Left lung (tissue), 14 donors: ENCODE measurements at places on chromosomes 12 and 14.

- no peak overlapping the region for H3K4me3 ChIP-seq
- H3K27ac ChIP-seq: peak overlapping the region; percentile 72
- H3K4me1 ChIP-seq: no peaks in the 10 kb centered on the region
- H3K27me3 ChIP-seq: no peaks in the 10 kb centered on the region
These were observed 40.4 kb downstream of the KICS2 start for GRCh38 chr12:64181430-64182291.

GRCh38 chr12:44851586-44851985 is 24.5 kb downstream of the NELL2 start:
- H3K4me1 ChIP-seq: no peaks in the 10 kb centered on the region
- no peak for DNase-seq
- no peak overlapping the region for H3K4me3 ChIP-seq
- no peak overlapping the region for H3K27ac ChIP-seq
- no peaks in the 10 kb centered on the region for H3K27me3 ChIP-seq

- H3K36me3 ChIP-seq: no peaks in the 10 kb centered on the region
- no peak for DNase-seq
These were observed 319.9 kb downstream of the CACNA1C start for GRCh38 chr12:2372735-2373134.

- H3K27me3 ChIP-seq: no peaks in the 10 kb centered on the region
- H3K4me1 ChIP-seq: no peaks in the 10 kb centered on the region
- no peak overlapping the region for H3K4me3 ChIP-seq
- no peak for DNase-seq
- no peak overlapping the region for H3K27ac ChIP-seq
These were observed 444.4 kb upstream of the ATP2B1 start for GRCh38 chr12:90152897-90153624.

DNA sequence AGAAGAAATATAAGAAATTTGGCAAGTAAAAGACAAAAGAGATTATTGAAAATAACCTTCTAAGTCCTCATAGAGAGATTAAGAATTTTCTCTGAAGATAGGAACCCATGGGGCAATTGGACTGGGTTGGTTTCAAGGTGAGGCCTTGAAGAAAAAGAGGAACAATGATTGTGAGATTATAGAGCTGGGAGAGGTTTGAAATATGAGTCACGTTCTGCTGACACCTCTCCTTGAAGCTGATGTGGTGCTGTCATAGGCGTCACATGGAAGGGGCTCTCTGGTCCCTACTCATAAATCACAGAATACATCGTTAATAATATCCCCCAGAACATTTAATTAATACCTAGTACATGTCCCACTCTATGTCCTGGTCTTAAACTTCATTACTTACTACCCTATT is 227.6 kb upstream of the PDE3A start:
- no peaks in the 10 kb centered on the region for H3K27me3 ChIP-seq
- H3K36me3 ChIP-seq: no peaks in the 10 kb centered on the region
- no peaks in the 10 kb centered on the region for H3K4me1 ChIP-seq
- no peak for DNase-seq

GRCh38 chr12:53052419-53053217 is 2.8 kb downstream of the TNS2 start:
- no peaks in the 10 kb centered on the region for H3K27me3 ChIP-seq
- peak overlapping the region; percentile 88 for H3K27ac ChIP-seq
- DNase-seq: peak; percentile 90
- H3K36me3 ChIP-seq: no peaks in the 10 kb centered on the region
- peaks cover 53% of the 10 kb centered on the region for H3K4me1 ChIP-seq

DNA sequence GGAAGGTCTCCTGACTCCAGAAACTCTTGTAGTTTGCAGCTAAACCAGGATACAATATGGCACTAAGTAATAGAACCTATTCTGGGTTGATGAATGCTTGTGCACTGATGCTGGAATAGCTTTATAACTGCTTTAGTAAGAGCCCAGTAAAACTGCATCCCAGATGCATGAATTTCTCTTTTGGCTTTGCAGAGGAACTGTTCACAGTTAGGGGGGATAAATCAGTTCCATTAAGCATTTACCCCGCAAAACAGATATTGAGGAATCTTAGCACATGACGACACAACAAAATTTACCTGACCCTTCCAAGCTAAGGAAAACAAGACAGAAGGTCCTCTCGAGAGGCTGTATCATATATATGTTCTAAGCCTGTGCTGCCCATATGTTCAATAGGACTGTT is 457.4 kb downstream of the FOXG1 start:
- H3K36me3 ChIP-seq: no peaks in the 10 kb centered on the region
- no peaks in the 10 kb centered on the region for H3K4me1 ChIP-seq
- no peak for DNase-seq
- H3K27ac ChIP-seq: no peak overlapping the region
- no peak overlapping the region for H3K4me3 ChIP-seq

DNA sequence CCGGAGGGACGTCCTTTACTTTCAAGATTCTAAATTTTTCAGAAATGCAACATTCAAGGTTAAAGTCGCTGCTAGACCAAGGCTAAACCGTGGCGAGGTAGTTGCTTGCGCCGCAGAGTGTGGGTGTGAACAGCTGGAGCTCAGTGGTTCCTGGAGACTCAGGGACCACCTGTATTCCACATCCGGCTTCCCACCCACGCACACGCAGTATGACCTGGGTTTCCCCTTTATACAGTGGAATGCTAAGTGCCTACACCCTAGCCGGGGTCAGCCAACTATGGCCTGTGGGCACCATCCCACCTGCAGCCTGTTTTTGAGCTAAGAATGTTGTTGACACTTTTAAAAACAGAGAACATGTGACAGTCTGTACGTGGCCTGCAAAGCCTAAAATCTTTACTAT is 42.9 kb upstream of the TESC start:
- peaks cover 20% of the 10 kb centered on the region for H3K36me3 ChIP-seq
- H3K27ac ChIP-seq: no peak overlapping the region
- no peak for DNase-seq
- H3K27me3 ChIP-seq: no peaks in the 10 kb centered on the region
- peaks cover 8% of the 10 kb centered on the region for H3K4me1 ChIP-seq

- no peaks in the 10 kb centered on the region for H3K4me1 ChIP-seq
- no peak overlapping the region for H3K27ac ChIP-seq
- H3K36me3 ChIP-seq: no peaks in the 10 kb centered on the region
- no peak for DNase-seq
- no peak overlapping the region for H3K4me3 ChIP-seq
These were observed 37.5 kb downstream of the EAPP start for GRCh38 chr14:34502001-34502400.

- H3K27me3 ChIP-seq: peaks cover 23% of the 10 kb centered on the region
- DNase-seq: no peak
- no peak overlapping the region for H3K4me3 ChIP-seq
- H3K36me3 ChIP-seq: no peaks in the 10 kb centered on the region
- peaks cover 15% of the 10 kb centered on the region for H3K4me1 ChIP-seq
These were observed 87.6 kb downstream of the GALNT8 start for GRCh38 chr12:4807813-4808212.

GRCh38 chr12:86122846-86123468 is 133.2 kb downstream of the MGAT4C start:
- no peaks in the 10 kb centered on the region for H3K27me3 ChIP-seq
- H3K4me3 ChIP-seq: no peak overlapping the region
- H3K4me1 ChIP-seq: no peaks in the 10 kb centered on the region

DNA sequence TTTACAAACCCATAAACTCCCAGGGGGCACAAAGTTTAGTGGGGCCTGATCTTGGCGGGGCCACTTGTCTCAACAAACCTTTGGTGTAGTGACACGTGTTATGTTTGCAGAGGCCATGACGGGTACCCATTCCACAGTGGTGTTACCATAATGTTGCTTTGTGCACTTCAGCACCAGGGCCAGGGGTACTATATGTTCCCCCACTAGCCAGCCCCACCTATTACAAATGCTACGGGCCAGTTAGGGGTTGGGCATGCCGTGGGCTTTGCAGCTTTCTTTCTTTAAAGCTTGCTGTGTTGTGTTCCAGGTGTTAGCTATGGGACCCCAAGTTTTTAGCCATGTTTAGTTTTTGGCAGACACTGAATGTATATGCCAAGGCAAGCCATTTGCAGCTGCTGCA is 30.8 kb upstream of the G2E3 start:
- H3K27ac ChIP-seq: no peak overlapping the region
- H3K36me3 ChIP-seq: no peaks in the 10 kb centered on the region
- no peaks in the 10 kb centered on the region for H3K4me1 ChIP-seq
- no peak for DNase-seq

DNA sequence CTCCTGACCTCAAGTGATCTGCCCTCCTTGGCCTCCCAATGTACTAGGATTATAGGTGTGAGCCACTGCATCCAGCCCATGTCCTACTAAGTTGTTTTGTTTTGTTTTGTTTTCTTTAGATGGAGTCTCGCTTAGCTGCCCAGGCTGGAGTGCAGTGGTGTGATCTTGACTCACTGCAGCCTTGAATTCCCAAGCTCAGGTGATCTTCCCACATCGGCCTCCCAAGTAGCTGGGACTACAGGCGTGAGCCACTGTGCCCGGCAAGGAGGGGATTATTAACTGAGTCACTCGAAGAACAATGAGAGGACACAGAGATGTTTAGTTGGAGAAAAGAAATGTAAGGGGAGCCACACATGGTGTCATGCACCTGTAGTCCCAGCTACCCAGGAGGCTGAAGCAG is 18.0 kb upstream of the ERBB3 start:
- DNase-seq: no peak
- no peaks in the 10 kb centered on the region for H3K4me1 ChIP-seq
- no peak overlapping the region for H3K27ac ChIP-seq

DNA sequence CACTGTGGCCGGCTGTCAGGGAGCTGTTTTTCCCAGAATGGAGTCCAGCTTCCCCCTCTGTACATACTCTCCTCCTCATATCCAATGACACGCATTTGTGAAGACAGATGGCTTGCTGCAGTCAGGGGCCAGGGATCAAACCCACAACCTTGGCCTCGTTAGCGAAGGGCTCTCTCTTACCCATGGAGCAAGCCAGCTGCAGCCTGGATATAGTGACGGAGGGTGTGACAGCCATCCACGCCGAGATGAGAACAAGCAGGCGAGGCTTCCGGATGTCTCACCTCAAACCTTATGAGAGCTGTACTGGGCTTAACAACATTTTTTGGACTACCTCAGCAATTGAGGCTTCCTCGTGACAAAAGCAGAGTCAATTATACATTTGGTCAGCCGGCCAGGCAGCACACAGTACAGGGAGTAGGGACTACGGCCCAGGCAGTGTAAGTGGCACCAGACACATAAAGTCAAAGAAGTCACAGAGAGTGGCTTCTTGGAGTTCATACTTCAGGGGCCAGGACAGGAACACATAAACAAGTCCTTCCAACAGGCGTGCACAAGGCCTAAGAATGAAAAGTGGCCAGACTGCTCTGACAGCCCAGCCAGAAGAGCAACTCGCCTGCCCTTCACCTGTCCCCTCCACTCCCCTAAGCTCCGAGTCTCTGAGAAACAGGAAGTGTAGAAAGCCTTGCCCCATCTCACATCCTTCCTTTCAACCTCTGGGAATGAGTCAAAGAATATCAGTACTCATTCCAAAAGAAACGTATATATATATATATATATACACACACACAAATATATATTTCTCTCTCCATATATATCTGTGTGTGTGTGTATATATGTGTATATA is 115.1 kb downstream of the TTC7B start:
- no peak overlapping the region for H3K4me3 ChIP-seq
- no peaks in the 10 kb centered on the region for H3K27me3 ChIP-seq

DNA sequence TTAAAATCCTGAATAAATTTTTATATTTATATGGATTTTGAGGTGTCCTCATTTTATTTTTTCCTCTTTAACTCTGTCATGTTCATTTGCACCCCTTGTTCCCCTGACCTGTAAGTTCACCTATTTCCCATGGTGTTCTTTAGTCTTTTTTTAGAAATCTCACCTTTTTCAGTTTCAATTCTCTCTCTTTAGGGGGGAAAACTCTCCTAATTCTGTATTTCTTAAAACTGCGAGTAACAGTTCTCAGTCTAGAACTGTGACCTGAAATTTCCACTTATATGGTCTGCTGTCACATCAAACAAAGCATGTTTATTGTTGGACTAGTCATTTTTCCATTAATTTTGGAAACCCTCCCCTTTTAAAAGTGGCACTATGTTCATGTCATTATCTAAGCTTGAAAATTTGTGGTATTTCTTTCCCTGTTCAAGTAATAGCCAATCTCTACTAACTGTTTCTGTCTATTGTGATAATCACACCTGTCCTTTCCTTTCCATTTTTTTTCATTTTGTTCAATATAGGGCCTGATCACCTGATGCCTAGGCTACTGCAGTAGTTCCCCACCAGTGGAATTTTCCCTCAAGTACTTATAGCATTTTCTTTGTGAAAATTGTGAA is 14.0 kb upstream of the FBXO33 start:
- DNase-seq: no peak
- no peak overlapping the region for H3K4me3 ChIP-seq
- H3K27ac ChIP-seq: no peak overlapping the region
- H3K36me3 ChIP-seq: no peaks in the 10 kb centered on the region
- no peaks in the 10 kb centered on the region for H3K27me3 ChIP-seq

DNA sequence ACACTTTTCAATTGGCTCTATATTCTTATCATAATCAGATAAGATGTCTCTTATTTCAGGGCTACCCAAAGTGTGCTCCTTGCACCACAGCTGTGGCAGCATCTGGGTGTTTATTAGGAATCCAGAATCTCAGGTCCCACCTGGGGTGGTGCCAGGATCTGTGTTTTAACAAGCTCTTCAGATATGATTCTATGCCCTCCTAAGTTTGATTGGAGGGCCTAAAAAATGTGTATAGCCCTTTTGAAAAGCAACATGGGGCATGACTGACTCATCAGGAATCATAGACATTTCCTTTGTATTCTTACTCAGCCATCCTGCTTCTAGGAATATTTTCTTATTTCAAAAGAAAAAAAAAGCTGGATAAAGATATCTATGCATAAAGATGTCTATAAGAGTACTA is 103.1 kb downstream of the HELB start:
- no peak overlapping the region for H3K4me3 ChIP-seq
- no peak for DNase-seq
- no peak overlapping the region for H3K27ac ChIP-seq
- H3K36me3 ChIP-seq: no peaks in the 10 kb centered on the region

DNA sequence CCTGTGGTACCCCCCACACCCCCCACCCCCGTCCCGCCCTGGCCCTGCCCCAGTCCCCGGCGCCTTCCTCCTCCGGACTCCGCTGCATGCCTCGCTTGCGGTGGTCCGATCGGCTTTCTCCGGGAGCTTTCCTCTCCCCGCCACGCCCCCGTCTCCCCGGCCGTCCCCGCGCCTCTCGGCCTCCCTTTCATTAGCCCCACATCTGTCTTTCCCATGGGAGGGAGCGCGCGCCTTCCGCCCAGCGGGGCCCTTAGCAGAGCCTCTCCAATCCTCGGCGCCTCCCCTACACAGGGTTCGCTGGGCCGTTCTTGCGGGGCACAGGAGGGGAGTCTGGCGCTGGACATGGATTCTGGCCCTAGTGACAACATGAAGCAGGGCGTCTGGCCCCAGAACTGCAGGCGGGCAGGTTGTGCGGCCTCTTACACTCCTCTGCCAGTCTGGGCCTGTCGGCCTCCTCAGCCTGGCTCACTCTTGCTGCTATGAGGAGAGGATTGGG is 1.5 kb upstream of the EFS start:
- no peaks in the 10 kb centered on the region for H3K36me3 ChIP-seq
- no peaks in the 10 kb centered on the region for H3K4me1 ChIP-seq
- H3K4me3 ChIP-seq: peak overlapping the region; percentile 43
- H3K27ac ChIP-seq: peak overlapping the region; percentile 92
- peaks cover 5% of the 10 kb centered on the region for H3K27me3 ChIP-seq
- DNase-seq: peak; percentile 83
